Cardiac septum (tissue), 1 donor: ENCODE measurements at places on chromosomes 7 and 10.

GRCh38 chr10:123045961-123046731 is 37.3 kb downstream of the ACADSB start:
- no peak for DNase-seq

GRCh38 chr7:108014215-108014614 is 11.3 kb upstream of the LAMB1 start:
- DNase-seq, result no peak

DNA sequence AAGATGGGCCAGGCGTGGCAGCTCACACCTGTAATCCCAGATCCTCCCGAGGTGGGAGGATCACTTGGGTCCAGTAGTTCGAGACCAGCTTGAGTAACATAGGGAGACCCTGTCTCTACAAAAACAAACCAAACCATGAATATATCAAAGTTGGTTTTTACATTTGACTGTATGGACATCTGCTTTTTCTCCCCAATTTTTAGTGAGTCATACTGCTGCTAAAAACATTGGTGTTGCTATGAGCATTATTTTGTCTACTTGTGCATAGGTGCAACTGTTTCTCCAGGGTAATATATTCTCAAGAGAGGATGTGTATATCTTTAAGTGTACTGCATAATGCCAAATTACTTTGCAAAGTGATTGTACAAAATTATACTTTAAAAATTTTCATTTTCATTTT is 769 bp upstream of the TMEM248 start:
- DNase-seq, result no peak

GRCh38 chr10:90602862-90603610 is 254.8 kb downstream of the HTR7 start:
- no peak for DNase-seq

DNA sequence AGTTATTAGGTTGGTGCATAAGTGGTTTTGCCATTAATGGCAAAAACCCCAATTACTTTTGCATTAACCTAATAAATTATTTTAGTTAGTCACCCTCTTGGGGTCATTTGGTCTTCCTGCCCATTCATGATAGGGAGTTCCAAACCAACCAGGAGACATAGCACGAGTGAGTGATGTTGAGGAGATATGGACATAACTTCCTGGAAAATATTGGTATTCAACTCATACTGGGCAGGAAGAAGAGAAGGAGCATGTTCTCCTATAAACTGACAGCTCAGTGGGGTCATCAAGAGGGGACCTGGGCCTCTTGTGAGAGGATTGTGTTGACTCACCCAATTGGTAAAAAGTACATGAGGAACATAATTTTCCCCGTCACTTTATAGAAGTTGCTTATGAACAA is 23.7 kb downstream of the SPAG6 start:
- DNase-seq, result no peak

DNA sequence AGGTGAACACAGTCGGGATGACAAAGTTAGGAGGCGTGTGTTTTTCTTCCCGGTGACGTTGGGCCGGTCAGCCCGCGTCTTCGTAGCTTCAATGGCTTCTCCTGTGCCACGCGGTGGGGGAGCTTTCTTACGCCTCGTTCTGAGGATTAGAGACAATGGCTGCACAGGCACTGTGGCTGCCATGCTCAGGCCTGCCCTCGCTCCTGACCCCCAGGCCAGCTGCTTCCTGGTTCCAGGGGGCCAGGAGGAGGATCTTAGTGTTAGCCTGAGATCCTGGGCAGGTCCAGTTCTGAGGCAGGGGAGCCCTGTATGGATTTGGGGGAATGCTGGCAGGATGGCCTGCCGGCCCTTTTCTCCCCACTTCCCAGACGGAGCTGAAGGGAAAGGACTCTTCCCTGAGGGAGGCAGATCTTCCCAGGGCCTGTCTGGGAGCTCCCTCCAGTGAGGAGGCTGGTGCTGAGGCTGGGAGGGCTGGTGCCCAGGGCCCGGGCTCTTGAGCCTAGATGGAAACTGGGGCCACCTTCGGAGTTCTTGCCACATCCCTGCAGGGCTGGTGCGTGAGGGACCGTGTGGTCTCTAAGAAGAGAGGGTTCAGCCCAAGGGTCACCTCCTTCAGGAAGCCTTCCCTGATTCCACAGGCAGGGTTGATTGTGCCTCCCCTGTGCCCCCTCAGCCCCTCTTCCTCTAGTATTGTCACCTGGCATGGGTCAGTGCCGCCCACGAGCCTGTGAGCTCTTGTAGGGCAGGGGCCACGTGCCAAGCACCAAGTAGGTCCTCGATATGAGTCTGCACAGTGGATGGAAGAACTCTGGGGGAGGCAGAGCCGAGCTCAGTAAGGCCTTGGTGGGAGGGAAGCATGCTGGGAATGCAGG is 101.4 kb downstream of the GRK5 start:
- DNase-seq, result no peak

DNA sequence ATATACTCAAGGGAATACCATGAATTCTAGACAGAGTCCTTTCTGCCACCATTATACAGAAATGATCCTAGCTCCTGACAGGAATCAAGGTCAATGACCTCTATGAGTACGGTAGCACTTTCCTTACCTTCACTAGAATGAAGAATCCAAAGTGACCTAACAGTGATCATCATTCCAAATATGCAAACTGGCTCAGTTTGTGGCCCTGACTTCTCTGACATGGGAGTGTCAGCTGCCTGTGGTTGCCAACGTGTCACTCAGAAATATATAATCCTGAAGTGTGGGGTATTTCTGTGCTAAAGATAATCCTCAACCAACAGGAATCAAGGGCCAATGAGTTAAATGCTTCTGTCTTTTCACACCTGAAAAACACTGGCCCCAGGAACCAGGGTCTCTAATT is 45.7 kb downstream of the COPG2 start:
- no peak for DNase-seq

DNA sequence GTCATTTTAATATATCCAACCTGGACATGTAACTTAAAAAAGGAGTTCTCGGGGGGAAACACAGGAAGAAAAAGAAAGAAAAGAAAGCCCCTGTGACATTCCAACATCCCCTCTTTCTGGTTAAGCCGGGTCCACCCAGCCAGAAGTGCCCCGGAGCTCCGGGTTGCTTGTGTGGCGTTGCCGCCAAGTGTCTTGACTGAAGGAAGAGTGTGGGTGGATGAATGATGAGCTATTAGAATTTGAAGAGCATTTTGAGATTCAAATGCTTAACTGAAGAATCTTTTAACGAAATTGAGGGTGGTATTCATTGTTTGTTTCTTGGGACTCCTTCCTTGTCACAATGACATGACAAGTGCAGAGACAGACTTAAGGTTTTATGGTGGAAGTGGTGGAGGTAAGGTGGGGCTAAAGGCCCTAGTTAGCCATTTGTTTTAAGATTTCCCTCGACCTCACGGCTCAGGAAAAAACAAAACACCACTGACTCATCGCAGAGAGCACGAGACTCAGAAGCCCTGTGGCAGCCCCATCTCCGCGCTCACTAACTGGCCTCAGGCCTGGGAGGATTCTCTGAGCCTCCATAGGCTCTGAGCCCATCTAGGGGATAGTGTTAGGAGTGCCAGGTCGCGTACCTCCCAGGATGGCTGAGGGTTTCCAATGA is 1.8 kb upstream of the GLI3 start:
- DNase-seq, result no peak

- no peak for DNase-seq
Observed at GRCh38 chr10:97450828-97451227, 4.9 kb downstream of the ZDHHC16 start.

DNA sequence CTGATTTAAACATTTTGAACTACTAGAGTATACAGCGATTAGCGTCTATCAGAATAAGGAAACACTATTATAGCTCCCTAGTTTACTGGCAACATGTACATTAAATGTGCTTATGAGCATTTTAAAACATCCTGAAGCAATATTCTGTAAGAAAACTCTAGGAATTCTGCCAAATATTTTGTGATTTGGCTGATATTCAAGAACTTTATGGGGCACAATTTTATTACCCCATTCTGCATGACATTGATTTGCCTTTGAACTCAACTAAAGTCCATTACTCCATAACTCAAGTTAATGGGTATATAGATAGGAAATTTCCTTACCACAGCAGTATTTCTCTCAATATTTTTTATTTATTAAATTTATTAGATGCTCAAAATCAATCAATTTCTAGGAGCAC is 369.9 kb upstream of the KCND2 start:
- no peak for DNase-seq

- DNase-seq, result no peak
Observed at GRCh38 chr10:91103384-91104192, 116.9 kb upstream of the PCGF5 start.

- peak; percentile 44 for DNase-seq
Observed at GRCh38 chr10:124245806-124246440, 152.5 kb upstream of the CHST15 start.

DNA sequence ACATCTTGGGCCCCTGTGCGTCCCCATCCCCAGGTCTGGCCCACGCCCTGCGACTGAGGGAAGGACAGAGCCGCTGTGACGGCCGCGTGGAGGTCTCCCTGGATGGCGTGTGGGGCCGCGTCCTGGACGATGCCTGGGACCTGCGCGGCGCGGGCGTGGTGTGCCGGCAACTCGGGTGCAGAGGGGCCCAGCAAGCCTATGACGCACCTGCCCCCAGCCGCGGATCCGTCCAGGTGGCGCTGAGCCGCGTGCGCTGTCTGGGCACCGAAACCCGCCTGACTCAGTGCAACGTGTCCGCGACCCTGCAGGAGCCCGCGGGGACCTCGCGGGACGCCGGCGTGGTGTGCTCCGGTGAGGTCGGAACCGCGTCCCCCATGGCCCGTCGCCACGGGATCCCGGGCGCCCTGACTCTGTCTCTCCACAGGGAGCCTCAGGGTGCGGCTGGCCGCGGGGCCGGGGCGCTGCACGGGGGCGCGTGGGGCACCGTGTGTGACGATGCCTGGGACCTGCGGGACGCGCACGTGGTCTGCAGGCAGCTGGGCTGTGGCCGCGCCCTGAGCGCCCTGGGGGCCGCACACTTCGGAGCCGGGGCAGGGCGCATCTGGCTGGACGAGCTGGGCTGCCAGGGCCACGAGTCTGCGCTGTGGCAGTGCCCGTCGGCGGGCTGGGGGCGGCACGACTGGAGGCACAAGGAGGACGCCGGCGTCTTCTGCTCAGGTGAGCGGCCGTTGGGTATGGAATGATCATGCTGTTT is 5.9 kb downstream of the SCART1 start:
- peak; percentile 67 for DNase-seq

DNA sequence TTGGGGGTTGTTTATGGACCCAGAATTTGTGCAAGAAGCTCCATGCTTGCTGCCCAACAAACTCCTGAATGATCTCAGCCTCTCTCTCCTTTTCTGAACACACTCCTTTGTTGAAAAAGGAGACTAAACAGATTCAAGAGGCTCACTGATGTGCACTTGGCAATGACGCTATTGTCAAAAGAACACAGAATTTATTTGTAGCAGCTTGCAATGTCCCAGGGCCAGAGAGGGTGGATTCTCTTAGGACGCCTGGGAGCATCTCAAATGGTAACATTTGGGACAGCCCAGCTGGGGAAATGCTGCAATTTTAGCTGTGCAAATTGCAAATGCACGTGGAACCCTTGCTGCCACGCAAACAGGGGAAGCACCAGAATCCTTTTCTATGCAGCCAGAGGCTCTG is 79.9 kb downstream of the GPR26 start:
- no peak for DNase-seq

GRCh38 chr10:82150123-82150900 is 275.3 kb downstream of the NRG3 start:
- no peak for DNase-seq

DNA sequence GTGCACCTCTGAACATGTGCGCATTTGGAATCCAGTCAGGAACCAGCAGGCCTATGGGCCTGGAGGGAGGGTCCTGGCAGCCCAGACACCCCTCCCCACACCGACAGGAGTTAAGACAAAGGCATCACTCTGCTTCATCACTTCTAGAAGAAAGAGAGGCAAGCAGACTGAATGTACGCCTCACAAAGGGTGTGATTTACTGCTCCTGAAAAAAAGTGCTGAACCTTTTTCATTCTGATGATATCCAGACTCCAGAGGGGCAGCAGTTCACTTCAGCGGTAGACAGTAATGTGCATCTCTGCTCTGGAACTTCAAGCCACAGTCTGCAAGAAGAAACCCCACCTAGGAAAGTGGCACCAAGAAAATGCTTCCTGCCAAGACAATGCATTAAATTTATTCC is 88.2 kb upstream of the TMEM72 start:
- DNase-seq, result no peak

DNA sequence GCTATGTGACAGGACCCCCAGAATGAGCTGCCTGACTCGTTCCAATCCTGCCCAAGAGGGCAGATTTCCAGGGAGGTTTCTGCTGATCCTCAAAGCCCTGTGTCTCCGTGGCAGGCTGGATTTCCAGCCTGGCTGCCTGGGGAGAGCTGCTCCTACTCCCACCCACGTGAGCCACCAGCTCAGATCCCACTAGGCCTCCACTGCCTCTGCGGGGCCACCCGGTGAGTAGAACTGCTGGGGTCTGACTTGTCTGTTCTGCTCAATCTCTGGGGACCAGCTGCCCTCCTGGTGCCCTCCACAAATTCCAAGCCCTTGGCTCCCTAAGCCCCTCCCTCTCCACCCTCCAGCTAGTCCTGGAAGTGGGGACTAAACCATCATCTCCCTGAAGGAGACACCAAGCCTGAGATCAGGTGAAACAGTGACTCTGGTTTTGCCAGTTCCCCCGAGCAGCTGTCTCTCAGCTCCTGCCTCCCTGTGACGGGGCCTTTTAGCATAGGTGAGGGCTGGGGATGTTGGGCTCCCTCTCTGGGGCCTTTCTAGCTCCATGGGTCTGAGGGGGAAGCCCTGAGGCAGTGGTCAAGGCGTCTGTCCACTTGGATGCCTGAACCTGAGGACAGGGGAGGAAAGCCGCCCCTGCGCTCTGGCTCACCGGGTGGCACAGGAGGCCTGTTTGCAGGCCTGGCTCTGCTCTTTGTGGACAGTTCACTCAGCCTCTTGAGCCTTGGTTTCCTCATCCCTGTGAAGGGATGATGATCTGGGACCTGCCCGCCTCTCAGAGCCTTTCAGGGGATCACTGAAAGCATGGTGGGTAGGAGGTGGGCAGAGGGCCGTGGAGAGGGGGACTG is 5.6 kb downstream of the FAM241B start:
- DNase-seq, result no peak

DNA sequence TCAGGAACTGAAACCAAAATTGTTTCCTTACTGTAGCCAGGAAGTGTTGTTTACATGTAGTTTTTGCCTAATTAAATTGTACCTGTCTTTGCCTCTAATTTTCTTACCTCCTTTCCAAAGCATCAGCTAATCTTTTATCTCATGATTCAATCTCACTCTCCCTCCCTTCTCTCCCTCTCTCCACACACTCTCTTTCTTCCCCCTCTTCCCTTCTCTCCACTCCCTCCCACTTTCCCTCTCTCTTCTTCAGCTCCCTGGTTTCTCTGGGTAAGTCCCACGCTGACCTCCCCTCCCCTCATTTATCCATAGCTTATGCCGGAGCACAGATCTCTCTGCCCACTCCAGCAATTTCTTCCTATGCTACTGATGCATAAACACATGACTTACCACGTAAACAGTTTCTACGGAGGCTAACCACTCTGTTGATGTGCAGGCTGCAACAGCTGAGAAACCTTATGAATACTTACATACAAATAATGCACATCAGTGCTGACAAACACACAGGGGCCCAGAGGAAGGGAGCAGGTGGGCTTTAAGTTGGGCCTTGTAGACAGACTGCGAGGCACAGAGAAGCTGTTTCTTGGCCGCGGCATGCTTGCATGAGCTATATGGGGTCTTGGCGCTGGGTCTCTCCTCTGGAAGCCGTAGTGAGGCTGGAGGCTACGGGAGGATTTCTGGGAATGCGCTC is 174.4 kb upstream of the PLXNA4 start:
- no peak for DNase-seq
